ENCODE measurements at places on chromosomes 7 and 10.
A peak's percentile ranks its signal among the peaks of the same experiment; 100 is the strongest.

DNA sequence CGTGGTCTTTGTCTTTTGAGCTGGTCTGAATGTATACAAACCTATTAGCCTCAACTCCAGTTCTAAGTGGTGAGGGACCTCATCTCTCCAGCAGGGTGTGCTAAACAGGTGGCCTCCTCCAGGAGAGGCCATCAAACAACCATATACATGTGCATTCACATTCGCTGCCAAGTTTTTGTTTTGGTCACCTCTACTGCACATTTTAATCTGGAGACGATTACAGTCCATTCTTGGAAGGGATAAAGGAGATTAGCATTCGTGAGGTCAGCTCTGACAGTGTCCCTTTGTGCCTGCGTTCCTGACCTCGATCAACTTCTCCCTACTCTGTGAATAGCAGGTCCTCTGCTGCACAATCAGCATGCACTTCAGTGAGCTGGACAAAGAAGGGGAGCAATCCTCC, 60.8 kb downstream of the RHOBTB1 start:
- DNase-seq: no peak

DNA sequence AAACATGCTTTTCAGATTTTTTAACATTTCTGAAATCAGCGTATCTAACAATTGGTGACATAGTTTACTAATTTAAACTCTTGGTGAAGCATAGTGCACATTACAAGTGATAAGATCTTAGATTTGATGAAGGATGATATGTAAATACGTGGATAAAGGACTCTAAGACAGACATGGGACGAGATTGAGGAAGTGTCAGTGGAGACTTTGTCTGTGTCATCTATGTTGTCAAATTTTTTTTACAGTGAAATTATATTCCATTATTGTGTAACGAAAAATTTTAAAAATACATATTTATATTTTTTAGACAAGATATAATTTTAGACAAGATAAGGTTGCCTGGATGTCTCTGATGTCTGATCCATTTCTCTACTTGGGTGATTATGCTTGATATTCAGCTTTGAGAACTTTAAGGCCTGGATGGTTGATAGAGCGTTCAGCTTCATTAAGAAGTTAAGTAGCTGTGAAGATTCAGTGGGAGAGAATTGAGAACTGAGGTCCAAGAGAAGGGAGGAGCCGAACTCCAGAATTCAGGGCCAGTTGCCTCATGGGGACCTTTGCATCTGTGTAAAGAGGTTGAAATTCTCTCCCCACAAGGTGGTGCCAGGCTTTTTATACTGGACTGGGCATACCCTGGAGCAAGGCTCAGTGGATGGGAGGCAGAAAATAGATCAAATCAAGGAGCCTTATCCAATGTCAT, 62.7 kb downstream of the KAT6B start:
- DNase-seq: no peak

- DNase-seq: peak; percentile 41
Observed at GRCh38 chr10:74418285-74418872, 267.4 kb downstream of the ADK start.

- no peak for DNase-seq
Observed at GRCh38 chr7:55497521-55497920, 74.8 kb downstream of the VOPP1 start.

DNA sequence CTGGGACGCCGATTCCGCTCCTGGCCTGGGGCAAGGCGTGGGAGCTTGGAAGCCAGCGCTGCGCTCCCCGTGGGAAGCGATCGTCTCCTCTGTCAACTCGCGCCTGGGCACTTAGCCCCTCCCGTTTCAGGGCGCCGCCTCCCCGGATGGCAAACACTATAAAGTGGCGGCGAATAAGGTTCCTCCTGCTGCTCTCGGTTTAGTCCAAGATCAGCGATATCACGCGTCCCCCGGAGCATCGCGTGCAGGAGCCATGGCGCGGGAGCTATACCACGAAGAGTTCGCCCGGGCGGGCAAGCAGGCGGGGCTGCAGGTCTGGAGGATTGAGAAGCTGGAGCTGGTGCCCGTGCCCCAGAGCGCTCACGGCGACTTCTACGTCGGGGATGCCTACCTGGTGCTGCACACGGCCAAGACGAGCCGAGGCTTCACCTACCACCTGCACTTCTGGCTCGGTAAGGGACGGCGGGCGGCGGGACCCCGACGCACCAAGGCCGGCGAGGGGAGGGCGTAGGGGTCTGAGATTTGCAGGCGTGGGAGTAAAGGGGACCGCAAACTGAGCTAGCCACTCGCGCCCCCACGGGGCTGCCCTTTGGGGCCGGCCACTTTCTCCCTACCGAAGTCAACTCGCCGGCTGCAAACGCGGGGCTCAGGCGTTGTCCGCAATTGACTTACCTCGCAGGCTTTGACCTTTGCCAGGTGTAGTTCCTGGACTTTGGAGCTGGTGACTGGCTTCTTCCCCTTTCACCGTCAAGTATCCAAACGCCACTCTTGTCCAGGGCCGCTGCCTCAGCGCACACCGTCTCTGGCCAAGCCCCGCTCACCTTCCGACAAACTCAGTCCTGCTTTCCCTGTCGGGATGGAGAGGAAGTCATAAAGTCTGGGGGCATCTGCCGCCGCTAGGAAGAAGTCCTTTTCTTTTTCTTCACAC, at the start of gene SCIN:
Gene SCIN, plus strand, starts transcription at position 187 of the 928 bp plus-strand sequence. Its CDS starts 67 bp downstream, at position 254.
- no peak for DNase-seq

DNA sequence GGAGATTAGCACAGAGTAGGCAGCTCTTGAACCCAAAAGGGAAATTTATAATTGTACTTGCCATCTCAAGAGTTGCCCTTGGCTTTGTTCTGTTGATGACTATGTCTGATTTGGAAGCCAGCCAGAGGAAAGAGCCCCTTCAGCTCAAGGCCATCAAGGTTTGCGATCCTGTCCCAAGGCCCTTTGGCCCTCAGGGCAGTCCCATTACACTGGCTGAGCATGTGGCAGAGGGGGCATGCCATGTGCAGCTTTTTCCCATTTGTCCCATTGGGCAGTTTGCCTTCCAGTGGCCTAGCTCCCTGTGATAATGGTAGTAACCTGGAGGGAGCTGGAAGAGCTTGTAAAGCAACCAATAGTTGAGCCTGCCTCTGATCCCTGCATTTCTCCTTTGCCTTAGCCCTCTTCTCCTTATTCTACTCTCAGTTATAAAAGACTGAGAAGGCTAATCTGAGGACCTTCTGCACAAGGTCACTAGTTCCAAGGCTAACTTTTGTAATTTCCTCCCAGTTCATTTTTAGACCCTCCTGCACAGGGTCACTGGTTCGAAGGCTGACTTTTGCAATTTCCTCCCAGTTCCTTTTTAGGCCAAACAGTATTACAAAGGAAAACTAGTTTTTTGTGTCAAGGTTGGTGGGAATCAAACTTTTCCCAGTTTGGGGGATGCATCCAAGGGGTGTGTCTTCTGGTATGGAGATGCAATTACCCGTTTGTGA, 31.0 kb upstream of the ARHGAP12 start:
- no peak for DNase-seq

- DNase-seq: no peak
Observed at GRCh38 chr7:1562597-1563051, 6.6 kb upstream of the TMEM184A start.

DNA sequence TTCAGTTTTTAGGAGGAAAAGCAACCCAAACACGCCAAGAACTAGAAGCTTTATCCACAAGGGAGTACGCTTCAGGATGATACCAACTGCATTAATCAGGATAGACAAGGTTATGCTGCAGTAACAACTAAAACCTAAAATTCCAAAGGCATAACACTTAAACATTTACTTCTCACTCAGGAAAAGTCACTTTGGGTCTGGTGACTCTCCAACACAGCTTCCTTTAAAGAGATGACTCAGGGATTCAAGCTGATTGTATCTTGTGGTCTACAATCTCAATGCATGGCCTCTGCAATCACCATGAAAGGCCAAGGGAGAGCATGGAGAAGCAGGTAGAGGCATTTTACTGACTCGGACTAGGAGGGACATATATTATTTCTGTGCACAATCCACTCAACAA, 315.8 kb downstream of the KCNMA1 start:
- no peak for DNase-seq

DNA sequence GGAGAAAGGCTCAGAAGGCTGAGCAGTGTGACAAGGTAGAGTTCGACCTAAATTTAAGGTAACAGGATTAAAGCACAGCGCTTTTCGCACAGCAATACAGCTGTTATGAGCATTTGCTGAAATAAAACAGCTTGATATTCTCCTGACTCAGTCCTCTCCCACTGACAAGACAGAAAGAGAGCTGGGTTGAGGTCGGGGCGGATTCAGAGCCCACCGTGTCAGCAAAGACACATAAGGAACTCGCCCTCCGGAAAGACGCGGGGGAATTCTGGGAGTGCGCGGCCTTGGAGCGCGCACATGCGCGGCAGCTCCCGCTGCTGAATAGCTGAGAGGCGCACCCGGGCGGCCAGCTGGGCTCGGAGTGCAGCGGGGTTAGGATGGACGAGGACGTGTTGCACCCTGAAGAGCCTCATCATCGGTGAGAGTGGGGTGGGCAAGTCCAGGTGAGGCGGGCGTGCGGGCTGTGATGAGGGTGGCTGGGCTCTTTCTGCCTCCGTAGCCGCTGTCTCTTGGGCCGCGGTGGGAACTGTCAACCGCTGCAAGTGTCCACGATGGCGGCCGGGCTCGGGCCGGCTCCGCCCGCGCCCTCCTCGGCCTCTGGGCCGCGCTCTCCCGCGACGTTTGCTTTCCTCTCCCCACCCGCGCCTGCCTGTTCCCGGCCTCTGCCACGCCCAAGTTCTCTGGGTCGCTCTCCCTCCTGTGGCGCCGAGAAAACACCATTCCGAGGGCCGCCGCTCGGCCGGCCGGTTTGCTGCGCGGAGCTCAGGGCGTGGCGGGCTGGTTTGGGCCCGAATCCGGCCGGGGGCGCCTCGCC, 120.6 kb downstream of the LYZL1 start:
- peak; percentile 62 for DNase-seq

- DNase-seq: no peak
Observed at GRCh38 chr7:93938293-93938692, 16.8 kb downstream of the GNG11 start.

- DNase-seq: peak; percentile 48
Observed at GRCh38 chr10:1643161-1643907, 94.0 kb downstream of the ADARB2 start.

DNA sequence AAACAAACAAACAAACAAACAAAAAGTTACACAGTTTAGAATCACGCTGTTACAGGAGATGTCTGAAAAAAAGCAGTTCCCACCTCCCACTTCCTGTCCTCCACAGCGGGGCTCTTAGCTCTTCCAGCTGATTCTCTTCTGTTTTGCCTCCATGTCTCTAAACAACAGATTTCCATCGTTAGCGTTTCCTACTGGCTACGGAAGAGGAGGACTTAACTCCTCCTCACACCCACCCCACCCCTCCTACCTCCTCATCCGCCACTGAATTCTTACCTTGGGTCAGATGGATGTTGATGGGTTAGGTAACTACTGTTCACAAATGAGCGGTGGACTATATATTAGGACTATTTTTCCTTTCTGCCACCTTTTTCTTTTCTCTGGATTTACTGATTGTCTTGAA, 36.8 kb upstream of the NUB1 start:
- DNase-seq: no peak

- DNase-seq: no peak
Observed at GRCh38 chr7:129914536-129915272, 38.1 kb downstream of the UBE2H start.

DNA sequence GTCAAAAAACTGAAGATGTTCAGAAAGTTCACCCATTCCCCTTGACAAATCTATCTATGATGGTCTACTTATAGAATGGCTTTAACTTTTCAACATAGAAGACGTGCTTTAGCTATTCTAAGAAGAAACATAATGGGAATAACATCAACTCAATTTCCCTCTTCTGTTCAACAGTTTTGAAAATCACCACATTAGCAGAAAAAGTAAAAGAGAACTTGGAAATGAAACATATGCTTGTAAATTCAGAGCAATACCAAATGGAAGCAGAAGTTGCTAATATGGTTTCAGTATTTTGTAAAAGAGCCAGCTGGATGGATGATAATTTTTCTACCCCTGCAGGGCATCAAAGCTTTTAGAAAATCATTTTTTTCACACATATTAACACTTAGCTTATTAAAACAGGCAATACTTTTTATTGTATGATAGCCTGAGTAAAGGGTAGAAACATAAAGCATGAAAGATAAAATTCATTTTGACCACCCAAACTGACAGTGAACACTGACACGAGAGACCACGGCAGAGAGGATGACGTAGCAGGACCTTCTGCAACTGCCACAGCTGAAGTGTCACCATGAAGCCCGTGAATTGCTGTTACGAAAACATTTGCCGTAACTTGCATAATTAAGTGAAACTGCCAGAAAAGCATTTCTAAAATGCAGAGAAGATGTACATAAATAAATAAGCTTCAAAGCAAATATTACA, 39.2 kb upstream of the FEZF1 start:
- no peak for DNase-seq

DNA sequence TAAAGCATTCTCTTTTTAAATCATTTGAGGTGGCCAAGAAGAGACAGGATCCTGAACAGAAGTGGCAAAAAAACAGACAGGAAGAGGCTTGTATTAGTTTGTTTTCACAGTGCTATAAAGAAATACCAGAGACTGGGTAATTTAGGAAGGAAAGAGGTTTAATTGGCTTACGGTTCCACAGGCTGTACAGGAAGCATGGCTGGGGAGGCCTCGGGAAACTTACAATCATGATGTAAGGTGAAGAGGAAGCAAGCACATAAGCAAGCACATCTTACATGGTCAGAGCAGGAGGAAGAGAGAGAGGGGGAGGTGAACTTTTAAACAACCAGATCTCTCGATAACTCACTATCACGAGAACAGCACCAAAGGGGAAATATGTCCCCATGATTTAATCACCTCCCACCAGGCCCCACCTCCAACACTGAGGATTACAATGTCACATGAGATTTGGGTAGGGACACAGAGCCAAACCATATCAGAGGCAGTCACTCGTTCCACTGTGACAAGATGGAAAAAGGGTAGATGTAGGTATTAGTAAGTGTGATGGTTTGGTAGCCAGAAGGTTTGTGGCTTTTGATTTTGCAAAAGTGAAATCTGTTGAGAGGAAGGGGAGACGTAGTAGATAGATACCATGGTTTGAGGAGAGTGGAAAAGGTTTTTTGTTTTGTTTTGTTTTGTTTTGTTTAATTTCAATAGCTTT, 5.1 kb downstream of the MSRB2 start:
- DNase-seq: no peak

GRCh38 chr7:25926451-25926850, 225.5 kb upstream of the NFE2L3 start:
- DNase-seq: no peak

- DNase-seq: no peak
Observed at GRCh38 chr7:132575982-132576720, at the start of gene PLXNA4. PLXNA4 (minus strand) TSS chr7:132576470; CDS start chr7:132508693, 67,777 bp downstream.

- DNase-seq: no peak
Observed at GRCh38 chr10:124349996-124350280, 68.8 kb downstream of the OAT start.

DNA sequence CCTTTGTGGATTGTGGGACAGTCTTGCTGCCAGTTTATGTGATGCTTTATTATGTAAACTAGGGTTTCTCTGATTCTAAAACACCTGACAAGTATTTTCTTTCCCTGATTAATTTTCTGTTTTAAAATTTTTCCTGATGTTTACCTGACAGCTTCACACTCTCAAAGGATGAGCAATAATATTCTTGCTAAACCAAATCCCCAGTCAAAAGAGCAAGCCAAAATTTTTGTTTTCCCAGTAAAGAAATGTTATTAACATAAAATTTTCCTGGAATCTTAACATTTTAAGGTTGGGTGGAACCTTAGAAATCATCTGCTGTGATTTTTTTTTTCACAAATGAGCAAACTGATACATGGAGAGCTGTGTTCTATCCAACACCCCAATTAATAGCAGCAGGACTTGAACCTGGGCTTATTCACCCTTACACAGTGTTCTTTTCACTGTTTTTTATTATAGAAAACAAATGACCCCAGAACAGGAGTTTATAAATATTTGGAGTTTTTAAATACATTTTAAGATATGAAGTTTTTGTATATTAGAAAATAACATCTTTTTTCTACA, 185.2 kb upstream of the VIPR2 start:
- DNase-seq: no peak
